Brain pericyte (primary cell): ENCODE measurements at places on chromosomes 12 and 14.

GRCh38 chr12:43288671-43289425 is 263.2 kb downstream of the ADAMTS20 start:
- no peak for DNase-seq

GRCh38 chr14:70391493-70392391 is 25.1 kb downstream of the SYNJ2BP start:
- DNase-seq: no peak

GRCh38 chr12:48021485-48022179 is 17.4 kb upstream of the COL2A1 start:
- no peak for DNase-seq

DNA sequence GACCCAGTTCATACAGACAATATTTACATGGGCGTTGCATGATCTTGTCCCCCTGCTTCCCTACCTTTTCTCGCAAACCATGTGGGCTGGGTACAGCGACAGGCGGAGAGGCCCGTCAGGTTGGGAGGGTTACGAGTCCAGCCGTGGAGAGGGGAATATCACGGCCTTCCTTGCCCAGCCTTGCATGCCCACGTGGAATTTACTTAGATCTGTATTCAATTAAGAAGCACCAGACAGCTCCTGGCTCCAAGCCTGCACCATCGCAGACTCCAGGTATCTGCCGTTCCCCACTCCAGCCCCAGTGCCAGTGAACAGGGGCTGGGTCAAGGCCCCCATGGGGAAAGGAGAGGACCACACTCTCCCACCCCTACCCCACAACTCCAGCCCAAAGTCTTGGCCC is 29.8 kb downstream of the BCL11B start:
- DNase-seq: no peak

DNA sequence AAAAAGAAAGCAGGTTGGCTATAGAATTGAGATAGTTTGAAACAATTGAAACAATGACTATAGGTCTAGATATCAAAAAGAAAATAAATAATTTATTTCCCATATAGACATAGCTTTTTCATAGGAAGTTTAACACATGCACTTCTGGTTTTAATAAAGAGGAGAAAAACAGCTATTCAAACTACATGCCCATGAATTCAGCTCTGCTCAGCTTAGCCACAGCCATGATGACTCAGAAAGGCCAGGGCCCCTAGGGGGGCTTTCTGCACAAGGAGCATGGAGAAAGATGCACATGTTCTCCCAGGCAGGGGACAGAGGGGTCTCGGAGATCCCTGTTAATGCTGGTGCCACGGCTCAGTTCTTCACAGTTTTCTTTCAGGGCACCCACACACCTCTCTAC is 114.0 kb downstream of the GALC start:
- no peak for DNase-seq

GRCh38 chr12:52433501-52434080 is 580 bp downstream of the KRT75 start:
- DNase-seq: no peak

DNA sequence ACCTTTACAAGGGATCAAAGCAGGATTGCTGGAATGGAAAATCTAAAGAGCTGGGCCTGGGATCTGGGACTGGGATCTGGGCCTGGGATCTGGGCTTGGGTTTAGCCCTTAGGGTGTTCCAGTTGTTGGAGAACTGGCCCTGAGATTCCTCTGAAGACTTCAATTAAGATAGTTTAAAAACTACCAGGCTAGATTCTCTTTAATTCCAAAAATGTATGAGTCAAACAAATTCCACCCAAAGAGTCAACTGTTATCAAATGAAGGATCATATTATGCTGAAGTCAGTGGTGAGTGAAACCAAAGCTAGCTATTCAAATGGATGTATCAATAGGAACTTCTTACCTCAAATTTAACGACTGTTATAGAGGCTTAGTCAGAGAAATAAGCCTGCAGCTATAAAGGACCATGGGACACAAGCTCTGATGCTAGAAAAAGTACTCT is 40.5 kb downstream of the LIMA1 start:
- no peak for DNase-seq

GRCh38 chr14:75589931-75590330 is 11.5 kb downstream of the FLVCR2 start:
- DNase-seq: no peak

- no peak for DNase-seq
These were observed 89.3 kb downstream of the SPTSSA start for GRCh38 chr14:34372786-34373185.

GRCh38 chr12:5264006-5264405 is 167.9 kb upstream of the NTF3 start:
- DNase-seq: no peak

DNA sequence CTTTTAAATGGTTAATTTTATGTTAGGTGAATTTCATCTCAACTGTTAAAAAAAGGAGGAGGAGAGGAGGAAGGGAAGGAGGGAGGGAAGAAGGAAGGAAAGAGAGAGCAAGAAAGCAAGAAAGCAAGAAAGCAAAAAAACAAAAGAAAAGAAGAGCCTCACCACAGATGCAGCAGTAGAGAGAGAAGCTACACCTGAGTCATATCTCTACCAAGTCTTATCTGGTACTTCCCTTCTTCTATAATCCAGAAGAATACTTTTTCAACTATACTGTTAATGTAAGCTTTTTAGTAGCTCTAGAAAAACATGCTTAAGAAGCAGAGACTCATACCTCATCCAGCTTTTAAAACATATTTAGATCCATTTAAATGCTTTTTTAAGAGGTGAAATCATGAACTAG is 5.6 kb upstream of the IL26 start:
- no peak for DNase-seq

- no peak for DNase-seq
These were observed at the start of gene CPNE6 for GRCh38 chr14:24071144-24071697. TSS of gene CPNE6 (plus strand) at chr14:24071562. CDS start at chr14:24072937, 1,375 bp downstream.

- no peak for DNase-seq
These were observed 178.1 kb downstream of the SOX5 start for GRCh38 chr12:23771240-23771949.

DNA sequence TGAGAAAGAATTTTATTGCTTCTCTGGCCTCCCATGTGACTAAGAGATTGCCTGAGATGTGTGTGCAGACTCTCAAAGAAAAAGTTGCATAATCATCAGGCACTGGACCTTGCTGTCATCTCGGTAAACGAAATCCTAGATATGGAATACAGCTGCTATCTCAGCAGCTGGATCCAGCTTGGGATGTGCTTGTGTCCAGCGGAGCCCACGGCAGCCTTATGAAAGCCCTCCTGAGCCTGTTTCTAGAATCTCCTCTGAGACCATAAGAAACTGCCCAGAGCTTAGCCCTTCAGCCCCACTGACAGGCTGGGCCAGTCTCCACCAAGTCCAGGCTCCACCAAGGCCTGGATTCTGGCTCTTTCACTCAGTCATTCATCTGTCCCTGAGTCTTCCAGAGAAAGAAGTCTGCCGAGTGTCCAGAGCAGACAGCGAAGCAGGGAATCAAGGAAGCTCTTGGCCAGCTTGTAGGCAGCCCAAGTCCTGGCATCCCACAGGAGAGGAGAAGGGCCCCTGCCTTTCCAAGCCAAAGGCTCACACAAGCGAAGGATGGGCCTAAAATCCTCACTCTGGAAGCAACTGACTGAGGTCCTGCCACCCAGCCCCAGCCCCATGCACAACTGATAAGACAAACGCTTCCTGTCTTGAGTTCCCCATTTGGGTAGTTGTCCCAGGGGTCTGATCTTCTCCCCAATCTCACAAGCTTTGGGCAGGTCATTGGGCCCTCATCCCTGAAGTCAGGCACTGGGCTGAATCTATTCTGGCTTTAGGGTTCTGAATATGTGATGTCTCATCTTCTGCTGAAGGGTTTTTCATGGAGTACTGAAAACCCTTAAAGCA is 97.8 kb downstream of the SEC23A start:
- DNase-seq: no peak

DNA sequence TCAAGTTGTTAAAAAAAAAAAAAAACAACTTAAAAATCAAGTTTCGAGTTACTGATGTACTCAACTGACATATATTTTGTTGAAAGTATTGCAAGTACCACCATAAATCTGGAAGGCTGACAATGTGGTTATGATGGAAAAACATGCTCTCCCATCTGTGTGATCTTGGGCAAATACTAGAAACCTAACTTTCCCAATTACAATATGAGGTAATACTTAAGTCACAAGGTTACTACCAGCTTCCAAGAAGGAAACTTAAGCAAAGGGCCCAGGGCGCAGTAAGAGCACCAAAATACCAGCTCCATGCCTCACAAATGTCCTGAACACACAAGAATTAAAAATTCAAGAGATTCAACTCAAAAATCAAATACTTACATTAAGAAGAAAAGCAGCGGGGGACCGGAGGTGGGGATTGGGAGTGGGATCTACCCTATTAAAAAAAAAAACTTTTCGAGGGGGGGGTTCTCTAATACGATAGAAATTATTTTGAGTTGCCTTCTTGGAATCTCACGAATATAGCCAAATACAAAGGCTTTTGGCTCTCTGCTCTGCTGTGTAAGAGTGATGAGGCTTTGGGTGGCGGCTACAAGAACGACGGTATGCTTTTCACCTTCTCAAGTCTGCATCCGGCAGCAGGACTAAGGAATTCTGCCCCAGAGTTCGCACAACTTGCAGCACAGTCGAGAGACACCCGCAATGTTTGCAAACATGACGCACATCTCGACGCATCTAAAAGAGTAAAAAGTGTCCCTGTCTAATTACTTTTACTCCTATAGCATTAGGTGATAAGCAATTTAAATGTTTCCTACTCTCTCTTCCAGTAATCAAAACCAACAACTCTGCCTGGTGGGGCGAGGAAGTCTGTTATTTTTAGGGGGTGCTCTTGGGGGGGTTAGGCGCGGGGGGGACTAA is 1.1 kb downstream of the SAV1 start:
- no peak for DNase-seq

GRCh38 chr12:1108276-1108675 is 117.3 kb downstream of the ERC1 start:
- no peak for DNase-seq

- DNase-seq: peak; percentile 65
These were observed 15.1 kb downstream of the LTBP2 start for GRCh38 chr14:74596741-74597450.

- DNase-seq: no peak
These were observed 174.2 kb upstream of the SLC38A2 start for GRCh38 chr12:46546634-46547273.

DNA sequence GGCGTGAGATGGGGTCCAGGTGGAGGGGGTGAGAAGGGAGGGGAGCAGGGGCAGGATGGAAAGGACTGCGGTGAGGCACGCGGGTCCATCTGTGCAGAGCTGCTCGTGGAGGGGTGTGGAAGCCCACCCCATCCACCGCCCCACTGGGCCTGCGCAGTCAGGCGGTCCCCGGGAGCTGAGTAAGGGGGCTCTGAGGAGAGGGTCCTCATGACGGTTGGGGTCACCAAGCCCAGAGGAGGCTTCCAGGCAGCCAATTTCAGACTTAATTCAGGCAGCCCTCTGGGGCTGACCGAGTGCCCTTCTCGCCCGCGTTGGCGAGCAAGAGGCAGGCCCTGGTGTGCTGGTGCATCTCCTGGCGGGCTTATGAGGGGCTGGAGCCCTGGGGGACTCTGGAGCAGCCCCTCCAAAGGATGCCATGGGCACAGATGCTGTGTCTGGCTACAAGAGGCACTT is 115.5 kb downstream of the KIF26A start:
- DNase-seq: no peak

DNA sequence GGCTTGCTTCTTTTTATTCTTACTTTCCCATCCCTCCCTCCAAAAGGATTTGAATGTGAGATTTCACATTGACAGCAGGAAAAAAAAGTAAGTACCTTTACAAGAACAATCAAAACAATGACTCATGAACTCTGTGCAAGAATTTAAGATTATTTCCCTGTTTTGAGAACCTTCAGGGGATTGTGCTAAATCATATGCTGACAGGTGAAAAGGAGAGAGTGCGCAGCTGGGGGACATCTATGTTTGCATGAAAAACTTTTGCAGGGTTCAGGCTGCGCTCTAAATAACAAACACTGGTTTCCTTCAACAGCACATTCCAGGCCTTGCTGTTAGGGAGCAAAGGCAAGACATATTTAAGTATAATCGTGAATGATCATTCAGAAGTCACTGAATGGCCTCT is 27.3 kb downstream of the RERG start:
- no peak for DNase-seq

DNA sequence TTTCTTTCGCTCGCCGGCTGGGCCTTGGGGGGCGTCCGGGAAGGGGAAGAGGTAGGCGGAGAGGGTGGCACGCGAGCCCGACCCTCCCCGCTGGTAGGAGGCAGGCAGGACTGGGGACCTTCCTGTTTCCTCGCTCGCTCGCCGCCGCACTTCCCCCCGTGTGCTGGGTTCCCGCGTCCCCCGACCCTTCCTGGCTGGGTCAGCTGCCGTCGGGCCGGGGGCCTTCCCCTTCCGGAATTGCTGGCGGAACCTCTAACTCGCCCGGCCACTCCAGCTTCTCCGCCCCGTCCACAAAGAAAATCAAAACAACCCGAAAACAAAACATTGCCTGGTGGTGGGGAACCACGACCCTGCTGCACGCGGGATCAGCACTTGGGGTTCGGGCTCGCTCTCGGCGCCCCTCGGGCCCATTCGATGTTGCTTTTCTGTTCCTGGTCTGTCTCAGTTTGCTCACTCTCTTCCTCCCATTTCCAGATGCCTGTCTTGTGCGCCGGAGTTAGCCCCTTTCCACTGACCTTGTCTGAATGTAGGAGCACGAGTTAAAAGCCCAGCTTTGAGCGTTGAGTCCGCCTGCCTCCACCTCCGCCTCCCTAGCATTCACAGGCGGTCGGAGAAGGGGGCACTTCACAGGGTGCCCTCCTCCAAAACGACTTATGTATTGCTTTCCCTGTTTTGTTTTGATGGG is 581 bp downstream of the PAPOLA start:
- no peak for DNase-seq

DNA sequence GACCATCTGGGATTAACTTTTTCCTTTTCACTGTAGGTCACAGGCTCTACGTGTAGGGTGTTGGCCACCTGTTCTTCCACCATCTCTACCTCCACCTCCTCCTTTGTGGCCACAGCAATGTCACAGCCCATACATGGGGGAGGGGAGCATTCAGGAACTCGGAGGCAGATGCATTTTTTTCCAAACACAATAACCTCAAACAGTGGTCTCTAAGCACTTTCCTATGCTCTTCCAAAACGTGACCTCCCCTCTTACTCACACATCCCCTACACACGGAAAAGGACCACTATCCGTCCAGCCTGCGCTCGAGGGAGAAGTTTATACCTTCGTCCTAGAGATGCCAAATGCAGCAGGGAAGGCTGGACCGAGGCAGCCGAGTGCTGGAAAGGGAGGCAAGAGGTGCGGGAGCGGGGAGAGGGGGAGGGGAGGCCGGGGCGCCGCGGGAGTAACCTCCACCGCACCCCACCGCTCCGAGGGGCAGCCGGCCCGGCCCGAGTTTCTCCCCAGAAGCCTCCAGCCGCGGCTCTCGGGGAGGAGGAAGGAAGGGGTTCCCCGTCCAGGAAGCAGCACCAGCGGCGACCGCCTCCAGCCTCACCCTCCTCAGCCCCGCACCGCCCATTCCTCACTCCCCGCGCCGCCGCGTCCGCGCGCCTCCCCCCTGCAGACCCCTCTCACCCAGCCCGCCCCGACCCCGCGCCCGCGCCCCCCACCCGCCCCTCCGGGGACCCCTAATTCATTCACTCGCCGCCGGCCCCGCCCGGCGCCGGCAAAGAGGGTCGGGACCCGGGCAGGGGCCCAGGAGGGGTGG is 594 bp downstream of the KRAS start:
- no peak for DNase-seq

GRCh38 chr12:23546756-23547155 is 402.7 kb downstream of the SOX5 start:
- no peak for DNase-seq
